ENCODE measurements at places on chromosomes 7 and 10.

DNA sequence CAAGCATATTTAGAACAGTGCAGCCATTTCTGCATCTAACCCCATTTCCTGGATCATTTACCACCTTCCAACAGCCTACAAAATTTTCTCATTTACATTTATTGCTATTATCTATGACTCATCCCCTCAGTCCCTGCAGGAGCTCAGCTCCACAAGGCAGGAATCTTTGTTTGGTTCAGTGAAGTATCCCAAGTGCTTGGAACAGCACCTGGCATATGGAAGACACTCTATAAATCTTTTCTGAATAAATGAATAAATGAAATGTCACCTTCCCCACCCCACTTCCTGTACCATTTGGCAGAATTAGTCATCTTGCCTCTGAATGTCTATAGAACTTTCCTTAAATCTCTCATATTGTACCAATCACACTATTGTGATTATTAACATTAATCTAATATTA lies 110.7 kb downstream of the HIP1 start:
- DNase-seq = no peak

- DNase-seq = no peak
Measured at GRCh38 chr10:98858525-98858924, 377.1 kb downstream of the HPSE2 start.

GRCh38 chr7:100893910-100894721 lies 1.6 kb downstream of the ACHE start:
- DNase-seq = no peak

- no peak for DNase-seq
Measured at GRCh38 chr7:105376908-105377533, 11.7 kb downstream of the SRPK2 start.

GRCh38 chr7:50827281-50827680 lies 44.6 kb upstream of the GRB10 start:
- DNase-seq = no peak

- no peak for DNase-seq
Measured at GRCh38 chr7:106419455-106420182, 134.8 kb upstream of the NAMPT start.

DNA sequence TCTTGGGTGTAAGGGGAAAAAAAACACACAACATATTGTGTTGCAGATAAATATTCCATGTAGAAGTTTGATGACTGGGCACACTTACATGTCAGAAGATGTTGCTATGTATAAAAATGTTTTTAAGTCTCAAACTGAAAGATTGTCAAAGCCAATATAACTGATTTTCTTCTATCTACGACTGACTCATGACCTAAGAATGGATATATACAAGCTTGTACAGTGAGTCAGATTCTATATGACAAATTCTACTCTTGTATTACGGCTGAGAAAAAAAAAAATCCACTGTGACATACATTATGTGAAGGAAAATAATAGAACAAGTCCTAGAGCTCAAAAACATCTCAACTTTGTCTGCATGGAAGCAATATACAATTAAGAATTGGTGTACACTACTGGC lies 343.0 kb upstream of the PCDH15 start:
- no peak for DNase-seq

- no peak for DNase-seq
Measured at GRCh38 chr10:15363031-15363430, 8.1 kb downstream of the FAM171A1 start.

DNA sequence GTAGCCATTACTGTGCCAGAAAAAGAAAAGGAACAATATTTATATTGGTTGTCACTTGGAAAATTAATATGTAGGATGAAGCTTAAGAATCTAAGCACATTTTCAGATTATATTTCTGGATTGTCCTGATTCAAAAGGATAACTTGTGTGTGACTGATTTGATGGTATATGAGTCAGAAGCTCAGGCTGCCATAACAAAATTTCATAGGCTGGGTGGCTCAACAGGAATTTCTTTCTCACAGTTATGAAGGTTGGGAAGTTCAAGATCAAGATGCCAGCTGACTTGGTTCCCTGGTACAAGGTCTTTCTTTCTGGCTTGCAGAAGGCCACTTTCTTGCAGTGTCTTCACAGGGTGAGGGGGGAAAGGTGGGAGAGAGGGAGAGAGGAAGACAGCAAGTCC lies 108.5 kb downstream of the ST7 start:
- DNase-seq = no peak

- no peak for DNase-seq
Measured at GRCh38 chr10:121631365-121632029, 33.3 kb upstream of the FGFR2 start.

GRCh38 chr7:87316846-87317552 lies 28.5 kb upstream of the CROT start:
- no peak for DNase-seq

DNA sequence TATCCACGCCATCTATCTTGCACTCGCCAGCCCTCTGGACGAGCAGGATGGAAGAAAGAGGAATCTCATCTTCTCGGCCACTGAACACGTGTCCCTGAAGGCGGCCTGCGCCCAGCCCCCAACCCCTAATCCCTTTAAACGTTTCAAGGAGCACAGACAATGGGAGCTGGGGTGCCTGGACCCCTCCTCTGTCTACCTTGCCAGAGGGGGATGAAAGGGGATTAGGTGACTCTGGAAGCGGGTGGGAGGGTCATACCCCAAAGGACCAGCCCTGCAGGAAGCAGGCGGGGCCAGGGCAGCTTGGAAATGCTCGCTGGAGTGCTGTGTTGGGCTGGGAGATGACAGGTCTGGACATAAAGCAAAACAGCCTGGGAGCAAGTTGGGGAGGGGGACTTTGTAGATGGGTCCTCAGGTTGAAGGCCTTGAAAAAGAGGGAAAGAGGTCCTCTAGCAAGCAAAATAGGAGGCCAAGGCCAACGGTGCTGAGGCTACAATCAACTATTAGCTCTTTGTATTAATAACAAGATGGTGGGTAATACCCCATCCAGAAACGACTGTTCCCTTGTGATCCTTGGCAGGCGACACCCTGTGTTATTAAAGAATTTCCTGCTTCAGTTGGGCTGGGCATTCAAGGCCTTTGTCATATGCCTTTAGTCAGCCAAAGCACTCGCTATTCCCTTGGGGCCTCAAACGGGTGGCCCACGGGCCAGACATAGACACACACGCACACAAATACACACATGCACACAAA lies 126.5 kb upstream of the UNC5B start:
- peak; percentile 77 for DNase-seq

GRCh38 chr7:95886501-95887090 lies 114.2 kb downstream of the DYNC1I1 start:
- DNase-seq = no peak

GRCh38 chr10:77436257-77436975 lies 201.2 kb downstream of the KCNMA1 start:
- no peak for DNase-seq

DNA sequence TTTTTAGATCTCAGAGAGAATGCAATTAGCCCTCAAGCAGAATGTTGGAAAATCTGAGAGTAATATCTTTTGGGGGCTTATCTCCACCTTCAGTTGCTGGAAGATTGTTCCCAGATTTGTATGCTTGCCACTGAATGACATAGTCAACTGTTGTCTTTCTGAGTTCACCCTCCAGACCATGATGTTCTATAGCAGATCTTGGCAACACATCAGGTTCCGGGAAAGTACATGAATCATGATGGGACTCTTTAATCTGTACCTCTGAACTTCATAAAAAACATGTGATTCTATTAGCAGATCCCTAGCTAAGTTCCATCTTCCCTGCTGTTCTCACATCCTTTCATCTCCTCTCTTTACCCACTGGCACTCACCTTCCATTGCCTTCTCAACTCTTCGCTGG lies 68.9 kb downstream of the PLCE1 start:
- DNase-seq = no peak

GRCh38 chr7:23246555-23246954 lies at the start of gene GPNMB:
Gene GPNMB (plus strand): TSS chr7:23246775. CDS start chr7:23246858, 83 bp downstream.
- DNase-seq = no peak

- DNase-seq = no peak
Measured at GRCh38 chr7:115831371-115831770, 199.2 kb downstream of the TFEC start.

DNA sequence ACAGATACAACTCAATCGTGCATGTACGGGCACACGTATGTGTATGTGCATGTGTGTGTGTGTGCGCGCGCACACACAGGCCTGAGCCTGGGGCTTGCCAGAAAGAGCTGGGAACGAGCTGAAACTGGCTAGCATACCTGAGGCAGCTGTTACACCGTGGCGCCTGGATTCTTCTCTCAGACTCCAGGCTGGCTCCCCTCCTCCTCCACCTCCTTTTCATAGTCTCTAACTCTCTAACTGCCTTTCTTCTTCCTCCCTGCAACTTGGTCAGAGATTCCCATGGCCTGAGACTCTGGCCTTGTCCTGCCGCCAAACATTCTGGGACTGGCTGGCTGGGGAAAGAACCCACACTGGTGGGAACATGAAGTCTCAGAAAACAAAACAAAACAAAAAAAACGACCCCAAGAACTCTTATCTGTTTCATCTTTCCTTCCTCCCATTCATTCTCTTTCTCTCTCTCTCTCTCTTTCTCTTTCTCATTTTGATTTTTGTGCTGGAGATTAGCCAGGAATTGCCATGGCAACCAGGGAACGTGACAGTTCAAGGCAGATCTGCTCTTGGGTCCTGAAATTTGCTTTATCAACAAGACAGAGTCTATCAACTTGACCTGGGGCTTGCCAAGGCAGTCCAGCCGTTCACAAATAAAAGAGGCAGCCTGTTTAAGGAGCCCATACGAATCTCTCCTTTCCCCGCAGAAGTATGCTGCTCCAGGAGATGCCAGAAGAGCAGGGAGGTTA lies 76.8 kb upstream of the SEM1 start:
- peak; percentile 9 for DNase-seq

DNA sequence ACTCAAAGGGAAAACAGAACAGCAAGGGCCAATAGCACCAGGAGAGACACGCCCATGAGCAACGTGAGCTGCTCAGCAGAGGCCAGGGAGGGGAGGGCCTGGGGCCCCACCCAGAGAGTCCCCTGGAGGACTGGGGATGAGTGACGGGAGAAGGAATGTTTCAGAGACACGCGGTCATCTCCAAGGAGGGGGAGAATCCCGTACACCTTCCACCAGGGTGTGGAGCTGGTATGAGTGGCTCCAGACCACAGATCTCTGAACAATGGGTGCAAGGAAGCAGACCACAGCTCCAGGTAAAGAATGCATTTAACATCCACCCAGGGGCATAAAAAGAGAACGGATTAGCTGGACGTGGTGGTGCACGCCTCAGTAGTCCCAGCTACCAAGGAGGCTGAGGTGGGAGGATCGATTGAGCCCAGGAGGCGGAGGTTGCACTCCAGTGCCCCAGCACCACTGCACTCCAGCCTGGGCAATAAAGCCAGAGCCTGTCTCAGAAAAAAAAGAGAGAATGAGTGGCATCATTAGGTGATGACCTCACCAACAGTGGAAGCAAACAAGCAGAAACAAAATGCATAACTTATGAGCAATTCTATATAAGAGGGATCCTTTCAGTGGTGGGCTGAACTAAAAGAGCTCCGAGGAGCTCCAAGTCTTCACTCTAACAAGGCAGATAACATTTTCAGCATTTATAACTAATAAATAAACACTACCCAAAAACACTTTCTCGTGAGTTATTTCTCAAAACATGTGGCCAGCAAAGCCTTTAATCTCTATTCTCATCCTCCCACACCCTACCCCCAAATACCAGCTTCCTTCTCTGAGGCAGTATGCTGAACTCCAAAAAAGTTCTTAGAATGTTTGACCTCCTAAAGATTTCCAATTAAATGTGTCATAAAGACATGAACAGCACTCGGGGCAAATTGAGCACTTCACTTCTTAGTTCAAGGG lies 12.5 kb downstream of the PSAP start:
- no peak for DNase-seq

DNA sequence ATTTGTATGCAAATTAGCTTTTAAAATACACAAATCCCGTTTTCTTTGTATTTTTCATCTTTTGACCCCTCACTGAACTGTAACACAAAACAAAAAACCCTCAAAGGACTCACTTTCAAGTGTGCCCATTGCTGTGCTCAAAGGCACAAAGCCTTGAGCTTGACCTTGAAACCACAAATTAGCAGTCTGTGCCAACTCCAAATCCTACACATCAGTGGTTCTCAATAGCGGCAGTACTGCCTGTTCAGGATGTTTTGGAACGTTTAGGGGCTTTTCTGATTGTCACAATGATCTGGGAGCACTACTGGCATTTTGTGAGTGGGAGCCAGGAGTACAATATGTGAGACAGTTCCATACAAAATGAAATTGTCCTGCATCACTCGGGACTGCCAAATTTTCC lies 55.5 kb downstream of the KDM7A start:
- peak; percentile 5 for DNase-seq

GRCh38 chr10:13928451-13928850 lies 341.7 kb downstream of the PRPF18 start:
- no peak for DNase-seq

GRCh38 chr7:117178600-117178999 lies 144.3 kb downstream of the WNT2 start:
- DNase-seq = no peak

DNA sequence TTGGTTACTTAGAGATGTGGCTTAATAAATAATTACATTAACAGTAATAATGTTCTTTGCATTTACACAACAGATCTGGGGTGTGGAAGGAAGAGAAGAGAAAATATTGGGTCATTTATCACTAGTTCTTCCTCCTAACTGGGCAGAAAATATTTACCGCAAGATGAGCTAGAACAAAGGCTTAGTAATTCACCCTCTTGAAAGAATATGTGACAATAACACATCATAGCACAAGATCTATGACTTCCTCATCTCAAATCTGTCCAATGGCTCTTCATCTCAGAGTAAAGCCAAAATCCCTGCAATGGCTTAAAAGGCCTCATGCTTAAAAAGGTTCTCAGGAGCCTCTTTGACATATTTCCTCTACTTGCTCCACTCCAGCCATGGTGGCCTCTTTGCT lies 178.6 kb downstream of the ZNF438 start:
- no peak for DNase-seq

GRCh38 chr7:103114576-103115008 lies 34.3 kb downstream of the NAPEPLD start:
- DNase-seq = no peak

GRCh38 chr10:6461961-6462360 lies 118.1 kb downstream of the PRKCQ start:
- DNase-seq = no peak

GRCh38 chr7:150314639-150315239 lies 8.4 kb upstream of the LRRC61 start:
- DNase-seq = no peak

GRCh38 chr7:112271162-112271561 lies 64.7 kb downstream of the ZNF277 start:
- DNase-seq = no peak

DNA sequence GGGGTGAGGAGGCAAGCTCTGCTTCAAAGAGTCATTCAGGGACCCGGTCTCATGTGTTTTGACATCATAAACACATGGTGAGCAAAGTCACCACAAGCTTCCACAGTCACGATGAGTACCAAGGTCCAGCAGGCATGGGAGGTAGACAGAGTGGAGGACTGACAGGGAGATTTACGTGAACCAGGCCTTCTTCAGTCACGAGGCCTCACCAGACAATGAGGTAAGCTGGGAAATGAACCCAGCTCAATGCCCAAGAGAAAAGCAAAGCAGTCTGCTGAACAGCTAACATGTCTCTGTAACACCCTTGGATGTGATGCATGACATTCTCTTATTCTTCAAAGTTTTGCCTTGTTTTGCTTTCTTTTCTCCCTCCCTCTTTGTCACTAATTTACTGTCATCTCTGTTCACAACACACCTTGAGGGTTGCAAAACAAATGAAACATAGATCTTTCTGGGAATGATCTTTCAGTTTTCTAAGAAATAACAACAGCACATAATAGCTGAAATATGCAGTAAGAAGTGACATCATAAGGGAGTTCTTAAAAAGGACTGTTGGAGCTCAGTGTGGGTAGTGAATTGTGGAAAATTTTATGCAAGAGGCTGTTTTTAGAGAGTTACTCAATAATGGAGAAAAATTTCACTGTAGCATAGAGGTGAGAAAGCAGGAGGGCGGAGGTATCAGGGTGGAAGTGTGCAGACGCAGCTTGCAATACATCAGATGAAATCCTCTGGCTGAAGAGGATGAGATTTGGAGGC lies 9.0 kb downstream of the PPP1R17 start:
- DNase-seq = no peak

Measured in retina (tissue), 1 donor.